ENCODE measurements at places on chromosomes 7 and 10.

- DNase-seq, result no peak
Observed at GRCh38 chr7:78400038-78400437, 601.5 kb downstream of the PHTF2 start.

DNA sequence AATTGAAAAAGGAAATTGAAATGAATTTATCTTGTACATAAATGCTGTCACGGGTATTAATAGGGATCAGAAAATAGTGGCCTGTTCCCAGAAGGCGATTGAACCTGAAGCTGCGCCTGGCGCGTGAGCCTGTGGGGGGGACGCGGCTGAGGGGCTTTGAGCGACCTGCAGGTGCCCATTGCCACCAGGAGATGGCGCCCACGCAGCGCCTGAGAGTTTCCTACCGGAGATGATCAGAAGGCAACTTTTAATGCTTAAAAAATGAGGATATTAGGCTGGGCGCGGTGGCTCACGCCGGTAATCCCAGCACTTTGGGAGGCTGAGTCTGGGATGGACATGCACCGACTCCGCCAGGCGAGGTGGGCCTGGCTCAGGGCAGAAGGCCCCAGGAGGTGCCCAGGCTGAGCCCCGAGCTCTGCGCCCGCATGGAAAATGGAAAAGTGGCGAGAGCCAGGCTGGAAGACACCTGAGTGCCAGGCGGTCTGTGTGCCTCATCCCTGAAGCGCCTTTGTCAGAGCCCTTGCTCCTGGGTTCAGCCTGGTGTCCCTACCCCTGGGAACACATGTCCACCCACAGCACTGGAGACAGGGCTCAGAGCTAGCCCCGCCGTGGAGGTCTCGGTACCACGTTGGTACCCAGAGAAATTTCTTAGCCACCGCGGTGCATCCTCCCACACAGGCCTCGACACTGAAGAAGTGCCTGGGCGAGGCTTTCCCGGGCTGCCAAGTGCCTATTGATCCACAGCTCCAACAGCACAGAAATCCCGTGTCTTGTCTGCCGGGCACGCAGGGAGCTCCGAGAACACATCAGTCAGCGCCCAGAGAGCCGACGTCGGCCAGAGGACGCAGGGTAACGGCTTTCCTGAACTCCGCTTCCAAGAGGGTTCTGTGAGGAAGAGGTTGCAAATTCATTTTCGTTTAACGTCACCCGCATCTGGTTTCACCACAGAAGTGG, 117.4 kb downstream of the INPP5A start:
- peak; percentile 62 for DNase-seq

GRCh38 chr10:29344073-29344820, 55.4 kb downstream of the LYZL1 start:
- peak; percentile 28 for DNase-seq

DNA sequence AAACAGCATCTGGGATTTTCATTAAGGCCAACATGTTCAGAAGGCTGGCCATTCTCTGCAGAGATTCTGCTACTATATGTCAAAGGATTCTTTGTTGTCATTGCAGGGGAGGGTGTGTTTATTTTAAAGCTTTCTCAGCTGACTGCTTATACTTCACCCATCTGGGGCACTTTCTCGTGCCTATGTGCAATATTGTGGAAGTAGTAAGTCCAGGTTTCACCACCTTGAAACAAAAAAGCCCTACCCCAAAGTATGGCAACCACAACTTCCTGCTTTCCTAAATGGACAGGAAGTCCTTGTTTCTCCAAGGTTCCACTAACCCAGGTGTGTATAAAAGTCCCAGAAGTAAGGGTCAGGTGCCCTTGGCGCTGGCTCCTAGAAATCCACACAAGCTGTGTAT, 58.7 kb upstream of the COL1A2 start:
- no peak for DNase-seq

DNA sequence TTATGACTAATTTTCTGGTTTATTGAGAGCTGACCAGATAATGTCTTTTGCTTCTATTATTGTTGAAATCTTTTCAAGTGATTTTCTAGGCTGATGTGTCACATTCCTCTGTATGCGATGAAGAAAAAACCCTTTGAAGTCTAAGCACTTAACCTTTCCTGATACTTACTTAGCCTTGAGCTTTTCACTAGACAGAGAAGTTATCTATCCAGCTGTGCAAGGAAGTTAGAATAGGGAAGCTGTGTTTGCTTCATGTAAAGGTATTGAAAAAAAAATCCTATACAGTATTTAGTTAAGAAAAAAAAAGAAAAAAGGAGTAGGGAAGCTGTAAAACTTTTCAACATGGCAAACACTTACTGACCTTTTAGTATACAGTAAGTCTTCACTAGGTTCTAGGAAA, 117.6 kb upstream of the DNAJB12 start:
- peak; percentile 52 for DNase-seq

GRCh38 chr10:48813291-48813690, 126.3 kb downstream of the LRRC18 start:
- no peak for DNase-seq

GRCh38 chr10:110499796-110500514, 2.2 kb downstream of the DUSP5 start:
- no peak for DNase-seq

GRCh38 chr10:88618496-88618895, 31.9 kb downstream of the LIPJ start:
- DNase-seq, result no peak

- DNase-seq, result no peak
Observed at GRCh38 chr7:25636871-25637283, 408.6 kb upstream of the NPVF start.

- peak; percentile 99 for DNase-seq
Observed at GRCh38 chr7:130273081-130273932, 6.6 kb downstream of the CPA2 start.

DNA sequence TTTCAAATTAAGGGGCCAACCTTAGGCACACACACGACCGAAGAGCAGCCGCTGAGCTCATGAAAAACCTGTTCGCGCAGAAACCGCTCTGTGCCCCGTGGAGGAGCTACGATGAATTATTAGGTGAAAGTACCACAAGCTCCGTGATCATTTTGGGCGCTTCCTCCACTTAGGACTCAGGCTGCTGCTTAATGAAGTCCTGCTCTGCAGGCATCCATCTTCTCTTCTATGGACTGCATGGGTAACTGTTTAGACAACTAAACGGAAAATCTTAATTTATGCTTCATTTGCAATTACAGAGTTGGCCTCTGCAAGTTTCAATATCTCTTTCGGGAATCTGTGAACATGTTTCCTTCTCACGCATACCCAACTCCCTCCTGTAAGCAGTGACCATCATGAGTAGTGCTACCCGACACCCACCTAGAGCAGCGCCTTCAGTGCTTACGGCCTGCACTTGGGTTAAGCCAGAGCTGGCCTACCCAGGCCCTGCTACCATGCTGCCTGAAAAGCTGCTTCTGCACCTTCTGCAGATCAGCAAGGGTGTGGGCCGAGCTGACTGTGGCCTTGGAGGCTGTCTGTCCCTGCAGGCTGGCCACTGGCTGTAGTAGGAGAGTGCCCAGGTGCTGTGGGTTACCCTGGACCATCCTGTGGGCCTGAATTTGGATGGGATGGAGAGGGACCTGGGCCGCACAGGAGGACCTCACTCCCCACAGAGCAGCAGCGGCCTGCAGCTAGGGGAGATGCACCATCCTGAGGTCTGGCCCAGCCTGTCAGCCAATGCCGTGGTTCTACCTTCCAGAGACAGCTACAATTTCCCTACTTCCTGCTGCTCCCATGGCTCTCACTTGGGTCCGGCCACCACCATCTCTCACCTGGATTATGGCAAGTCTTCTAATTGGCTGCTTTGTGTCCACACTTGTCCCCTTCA, 36.0 kb downstream of the GNA12 start:
- no peak for DNase-seq

GRCh38 chr10:29056729-29057128, 232.1 kb upstream of the LYZL1 start:
- no peak for DNase-seq

GRCh38 chr7:32594965-32595490, 99.7 kb downstream of the AVL9 start:
- DNase-seq, result no peak

- no peak for DNase-seq
Observed at GRCh38 chr7:148058092-148058491, 532.5 kb upstream of the C7orf33 start.

DNA sequence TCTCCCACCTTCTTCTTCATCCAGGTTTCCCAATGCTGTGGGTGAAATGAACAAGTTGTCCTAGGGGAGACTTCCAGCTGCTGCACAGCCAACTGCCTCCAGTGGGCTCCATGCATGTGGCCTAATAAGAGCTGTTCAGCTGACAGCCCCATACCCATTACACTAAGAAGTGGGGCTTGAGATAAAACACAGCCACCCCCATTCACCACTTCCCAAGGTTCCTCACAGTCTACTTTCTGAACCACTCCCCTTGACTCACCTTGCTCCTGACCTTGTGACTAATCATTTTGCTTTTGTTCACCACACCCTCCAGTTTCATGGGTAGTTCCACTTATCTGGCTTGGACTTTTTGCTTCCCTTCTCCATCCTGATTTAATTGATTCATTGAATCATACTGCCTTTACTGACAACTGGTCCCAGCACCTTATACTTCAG, 119.3 kb downstream of the CABCOCO1 start:
- DNase-seq, result no peak

DNA sequence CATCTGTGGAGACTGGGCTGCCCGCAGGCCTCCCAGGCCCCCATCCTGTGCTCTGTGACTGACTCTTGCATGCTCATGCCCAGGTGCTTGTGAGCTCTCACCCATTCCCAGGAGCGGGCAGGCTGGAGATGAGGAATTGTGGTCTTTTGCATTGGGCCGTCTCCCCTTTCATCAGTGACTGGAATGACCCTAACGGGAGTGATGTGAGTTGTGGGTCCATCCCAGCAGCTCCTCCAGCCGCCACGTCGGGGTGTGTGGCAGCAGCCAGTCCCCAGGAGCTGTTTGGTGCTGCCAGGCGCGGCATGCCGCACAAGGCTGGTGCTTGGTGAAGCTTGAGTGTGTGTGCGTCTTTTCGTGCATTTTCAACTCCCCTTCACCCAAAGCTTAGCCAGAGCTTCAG, 164.2 kb downstream of the ACTR3B start:
- DNase-seq, result no peak

GRCh38 chr10:135601-136464, 578 bp downstream of the ZMYND11 start:
- peak; percentile 70 for DNase-seq

GRCh38 chr10:80486785-80487420, 32.8 kb downstream of the TSPAN14 start:
- DNase-seq, result no peak

DNA sequence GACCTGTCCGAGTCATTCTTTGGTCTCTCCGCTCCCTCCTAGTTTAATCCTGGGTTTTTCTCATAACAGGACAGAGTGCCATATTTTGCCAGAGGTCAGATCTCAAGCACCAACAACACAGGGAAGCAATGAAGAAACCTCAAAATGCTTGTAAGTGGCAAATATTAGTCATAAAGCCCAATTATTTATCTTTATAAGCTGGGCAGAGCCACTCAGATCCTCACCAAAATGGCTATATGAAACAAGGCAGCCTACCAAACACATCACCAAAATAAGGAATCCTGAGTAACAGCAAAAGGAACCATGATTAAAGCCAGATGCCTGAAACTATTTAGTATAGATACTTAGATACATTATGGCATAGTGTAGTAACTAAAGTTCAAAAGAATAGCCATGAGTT, 4.7 kb downstream of the ECD start:
- DNase-seq, result no peak

DNA sequence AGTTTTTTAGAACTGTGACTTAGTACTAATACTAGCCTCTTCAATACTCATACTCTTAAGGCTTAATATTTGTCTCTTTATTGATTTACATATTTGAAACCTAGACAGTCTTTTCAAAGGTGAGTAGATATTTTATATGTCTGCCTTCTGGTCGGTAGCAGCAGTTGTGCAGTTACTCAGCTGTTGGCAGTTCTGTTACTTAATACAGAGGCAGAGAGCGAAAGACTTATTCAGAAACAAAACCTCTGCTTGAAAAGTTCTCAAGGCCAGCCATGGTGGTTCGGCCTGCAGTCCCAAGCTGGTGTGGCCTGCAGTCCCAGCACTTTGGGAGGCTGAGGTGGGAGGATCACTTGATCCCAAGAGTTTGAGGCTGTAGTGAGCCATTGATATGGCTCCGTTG, 84.2 kb downstream of the AUTS2 start:
- DNase-seq, result no peak

GRCh38 chr10:336247-336646, 201.0 kb downstream of the ZMYND11 start:
- DNase-seq, result no peak

DNA sequence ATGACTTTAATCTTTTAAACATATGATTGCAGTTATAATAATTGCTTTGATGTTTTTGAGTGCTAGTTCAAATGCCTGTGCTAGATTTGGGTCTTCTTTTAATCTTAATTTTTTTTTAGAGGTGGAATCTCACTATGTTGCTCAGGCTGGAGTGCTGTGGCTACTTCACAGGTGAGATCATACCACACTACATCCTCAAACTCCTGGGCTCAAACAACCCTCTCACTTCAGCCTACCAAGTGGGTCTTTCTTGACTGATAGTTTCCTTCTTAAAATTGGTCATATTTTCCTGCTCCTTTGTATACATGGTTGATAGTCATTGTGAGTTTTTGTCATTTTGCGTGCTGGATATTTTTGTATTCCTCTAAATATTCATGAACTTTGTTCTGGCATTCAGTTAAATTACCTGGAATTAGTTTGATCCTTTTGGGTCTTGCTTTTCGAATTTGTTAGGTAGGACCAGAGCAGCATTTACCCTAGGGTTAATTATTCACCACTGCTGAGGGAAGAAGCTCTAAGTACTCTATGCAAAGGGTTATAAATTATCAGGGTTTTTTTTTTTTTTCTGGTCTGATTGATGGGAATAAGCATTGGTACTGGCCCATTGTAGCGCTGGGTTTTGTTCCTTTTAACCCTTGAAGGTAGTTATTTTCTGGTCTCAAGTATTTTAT, 12.1 kb upstream of the TCAF1 start:
- DNase-seq, result no peak

GRCh38 chr7:133854739-133855138, 272.4 kb upstream of the LRGUK start:
- peak; percentile 34 for DNase-seq

GRCh38 chr7:95549818-95550529, 46.3 kb downstream of the PDK4 start:
- DNase-seq, result peak; percentile 80

- DNase-seq, result peak; percentile 96
Observed at GRCh38 chr10:118594392-118595063, 920 bp downstream of the PRLHR start.

- no peak for DNase-seq
Observed at GRCh38 chr10:52443419-52444388, 129.6 kb downstream of the DKK1 start.

All from mesendoderm (in vitro differentiated cells).